Stimulated activated CD4-positive, alpha-beta T cell treated with anti-CD3 and anti-CD28 coated beads, Interleukin-1b, Interleukin-23, amount 100 ng/mL, for 1 hour (primary cell): ENCODE measurements at places on chromosomes 4 and X.

DNA sequence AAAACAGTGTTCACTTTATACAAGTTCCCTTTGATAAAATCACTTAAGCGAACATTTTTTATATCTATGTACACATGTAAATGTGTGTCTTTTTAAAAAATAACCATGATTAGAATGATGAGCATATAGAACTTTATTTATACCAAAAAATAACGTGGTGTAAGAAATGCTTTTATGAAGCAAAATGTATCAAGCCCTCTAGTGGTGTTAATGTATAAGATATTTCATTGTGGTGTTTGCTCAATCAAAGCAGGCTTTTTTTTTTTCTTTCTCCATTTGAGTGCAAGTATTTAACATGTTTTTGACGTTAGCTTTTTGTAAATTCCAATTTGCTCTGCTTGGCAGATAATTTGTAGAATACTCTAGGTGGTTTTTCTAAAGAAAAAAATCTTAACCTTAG is 2092.4 kb upstream of the TENM3 start:
- DNase-seq: no peak

- DNase-seq: no peak
Observed at GRCh38 chrX:50941638-50942037, 31.1 kb downstream of the BMP15 start.

DNA sequence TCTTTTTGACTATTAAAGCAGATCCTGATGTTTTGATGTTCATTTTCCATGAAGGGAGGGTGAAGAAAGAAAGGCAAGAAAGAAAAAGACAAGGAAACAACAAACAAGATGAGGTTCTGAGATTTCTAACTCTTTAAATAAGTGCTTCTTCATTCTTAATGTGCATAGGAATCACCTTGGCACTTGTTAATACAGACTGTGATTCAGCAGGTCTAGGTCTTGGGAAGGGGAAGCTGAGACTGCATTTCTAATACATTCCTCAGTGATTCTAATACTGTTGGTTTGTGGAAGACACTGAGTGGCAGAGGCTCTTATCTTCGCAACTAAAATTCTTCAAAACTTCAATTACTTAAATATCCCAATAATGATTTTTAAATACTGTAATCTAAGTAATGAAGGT is 95.2 kb upstream of the NAP1L5 start:
- no peak for DNase-seq

DNA sequence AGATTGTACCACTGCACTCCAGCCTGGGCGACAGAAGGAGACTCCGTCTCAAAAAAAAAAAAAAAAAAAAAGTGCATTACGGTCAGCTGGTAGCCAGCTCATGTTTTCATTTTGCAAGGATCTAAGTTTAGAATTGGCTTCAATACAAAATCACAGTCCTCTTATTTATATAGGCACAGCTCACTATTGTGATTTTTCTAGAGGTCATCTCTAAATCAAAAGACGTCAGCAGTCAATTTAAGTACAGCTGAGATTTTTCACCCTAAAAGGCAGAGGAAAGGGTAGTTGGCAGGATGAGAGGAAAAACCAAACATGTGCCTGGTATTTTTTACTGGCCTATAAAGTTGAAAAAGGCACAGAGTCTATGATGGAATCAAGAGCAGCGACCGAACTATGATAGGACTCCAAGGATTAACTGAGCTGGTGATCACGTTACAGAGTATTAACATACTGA is 30.8 kb downstream of the ASB5 start:
- no peak for DNase-seq

- DNase-seq: no peak
Observed at GRCh38 chrX:13692771-13693231, 3.9 kb downstream of the RAB9A start.

- no peak for DNase-seq
Observed at GRCh38 chr4:125004676-125005075, 292.1 kb upstream of the ANKRD50 start.

- DNase-seq: no peak
Observed at GRCh38 chr4:47287735-47288134, 175.8 kb downstream of the COMMD8 start.

DNA sequence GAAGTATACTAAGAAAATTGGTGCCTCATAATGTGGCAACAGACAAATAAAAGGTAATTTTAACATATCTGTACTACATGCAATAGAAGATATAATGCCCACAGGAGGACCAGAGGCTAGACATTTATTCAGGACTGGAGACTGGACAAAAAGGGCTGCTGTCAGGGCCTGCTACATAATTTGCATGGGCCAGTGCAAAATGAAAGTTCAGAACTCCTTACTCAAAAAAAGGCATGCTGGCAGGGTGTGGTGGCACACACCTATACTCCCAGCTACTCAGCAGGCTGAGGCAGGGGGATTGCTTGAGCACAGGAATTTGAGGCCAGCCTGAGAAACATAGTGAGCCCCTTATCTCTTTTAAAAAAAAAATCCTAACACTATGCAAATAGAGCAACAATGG is 12.4 kb upstream of the MAOA start:
- no peak for DNase-seq

GRCh38 chr4:147714575-147715401 is 17.1 kb upstream of the ARHGAP10 start:
- no peak for DNase-seq
